Activated CD4-positive, alpha-beta T cell treated with anti-CD3 and anti-CD28 coated beads, Interleukin-2, amount 10 ng/mL, durations not matched to agents 24 days and 14 days (primary cell): ENCODE measurements at places on chromosomes 2 and 18. TPM values are rescaled to one million over a fixed set of nuclear protein-coding genes. Genes with fewer than 3 reads are reported as not detected.

Gene AGXT
- not detected in 2 replicates for total RNA-seq

Gene KIAA2012
- total RNA-seq = not detected in 2 replicates

Gene ERICH2
- not detected in 2 replicates for total RNA-seq

Gene TBR1
- total RNA-seq = 0.16 TPM in 1 of 2 replicates, not detected in the other

Gene NOL4
- total RNA-seq = not detected in 2 replicates

Gene LGALSL
- total RNA-seq = 1.4 and 2.8 TPM in 2 replicates

Gene UGT1A7
- not detected in 2 replicates for total RNA-seq

Gene FNDC4
- not detected in 2 replicates for total RNA-seq

Gene SERPINB2
- not detected in 2 replicates for total RNA-seq

Gene IL36G
- total RNA-seq = not detected in 2 replicates

Gene REG3A
- not detected in 2 replicates for total RNA-seq

Gene HAAO
- 0.26 and 0.73 TPM in 2 replicates for total RNA-seq

Gene CCDC102B
- total RNA-seq = 0.58 and 1.1 TPM in 2 replicates

Gene SCYGR4
- total RNA-seq = not detected in 2 replicates

Gene RUFY4
- total RNA-seq = 0.52 and 1.8 TPM in 2 replicates

Gene AQP12A
- not detected in 2 replicates for total RNA-seq

Gene GKN2
- not detected in 2 replicates for total RNA-seq
